ENCODE measurements at places on chromosomes 11 and 22. TPM values are rescaled to one million over a fixed set of nuclear protein-coding genes. Genes with fewer than 3 reads are reported as not detected.

GRCh38 chr22:26624803-26625202 lies 3.0 kb downstream of the CRYBA4 start:
- H3K27me3 ChIP-seq, result no peaks in the 10 kb centered on the region
- H3K36me3 ChIP-seq, result no peaks in the 10 kb centered on the region
- H3K4me3 ChIP-seq, result no peak overlapping the region
- no peak for DNase-seq

GRCh38 chr22:40240686-40241085 lies 63.0 kb downstream of the TNRC6B start:
- 0 out of 2 replicates have a peak, but pooled peaks cover 2% of the 10 kb centered on the region for H3K36me3 ChIP-seq
- no peaks in the 10 kb centered on the region for H3K27me3 ChIP-seq
- no peak for DNase-seq

- no peaks in the 10 kb centered on the region for H3K27me3 ChIP-seq
- no peaks in the 10 kb centered on the region for H3K36me3 ChIP-seq
- H3K27ac ChIP-seq, result no peak overlapping the region
- peaks cover 34% of the 10 kb centered on the region for H3K4me1 ChIP-seq
- no peak overlapping the region for H3K4me3 ChIP-seq
- no peak for DNase-seq
Observed at GRCh38 chr11:109957601-109958000, 135.6 kb upstream of the ZC3H12C start.

GRCh38 chr11:43987384-43988039 lies 45.1 kb downstream of the C11orf96 start:
- no peaks in the 10 kb centered on the region for H3K4me1 ChIP-seq
- no peak for DNase-seq
- no peaks in the 10 kb centered on the region for H3K27me3 ChIP-seq
- no peaks in the 10 kb centered on the region for H3K36me3 ChIP-seq
- H3K4me3 ChIP-seq, result no peak overlapping the region
- H3K27ac ChIP-seq, result no peak overlapping the region

GRCh38 chr22:44385296-44385610 lies 72.5 kb upstream of the SHISAL1 start:
- no peaks in the 10 kb centered on the region for H3K4me1 ChIP-seq
- H3K36me3 ChIP-seq, result no peaks in the 10 kb centered on the region
- H3K27ac ChIP-seq, result no peak overlapping the region
- DNase-seq, result no peak
- H3K27me3 ChIP-seq, result peaks cover 7% of the 10 kb centered on the region

The SCGB1D2 gene
- not detected for polyA plus RNA-seq

DNA sequence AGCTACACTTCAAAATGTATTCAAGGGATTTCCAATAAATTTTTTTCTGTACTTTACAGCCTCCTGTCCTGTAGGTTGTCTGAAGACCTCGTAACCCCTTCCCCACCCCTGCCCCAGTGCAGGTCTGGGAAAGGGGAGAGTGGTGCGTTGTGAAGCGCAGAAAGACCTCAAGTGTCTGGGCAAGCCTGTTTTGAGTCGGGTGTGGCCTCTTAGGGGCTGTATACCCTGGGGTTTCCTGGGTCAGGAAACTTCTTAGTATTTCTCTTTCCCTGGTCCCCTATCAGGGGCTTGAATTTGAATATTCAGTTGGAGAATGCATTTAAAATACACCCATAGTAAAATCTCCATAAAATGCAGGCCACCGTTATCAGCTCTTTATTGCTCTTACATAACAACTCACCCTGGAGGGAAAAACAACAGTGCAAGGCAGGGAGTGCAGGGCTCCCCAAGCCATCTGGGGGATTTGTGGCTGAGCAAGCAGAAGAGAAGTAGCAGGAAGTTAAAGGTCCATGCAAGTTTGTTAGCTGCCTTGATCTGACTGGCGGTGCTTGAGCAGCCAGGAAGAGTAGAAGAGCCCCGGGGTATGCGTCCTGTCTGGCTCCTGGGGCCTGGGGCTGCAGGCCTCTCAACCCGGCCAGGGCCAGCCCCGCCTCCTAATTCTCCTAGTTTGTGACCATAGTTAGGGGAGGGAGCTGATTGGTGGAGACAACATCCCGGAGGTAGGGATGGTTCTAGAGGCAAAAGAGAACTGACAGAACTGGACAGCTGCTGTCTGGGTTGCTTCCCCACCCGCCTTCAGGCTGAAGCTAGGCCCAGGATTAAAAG lies 25.7 kb downstream of the ARHGAP1 start:
- no peak overlapping the region for H3K4me3 ChIP-seq
- peaks cover 19% of the 10 kb centered on the region for H3K36me3 ChIP-seq
- H3K4me1 ChIP-seq, result no peaks in the 10 kb centered on the region
- DNase-seq, result no peak
- H3K27me3 ChIP-seq, result no peaks in the 10 kb centered on the region

The RAB3IL1 gene
- polyA plus RNA-seq, result not detected

GRCh38 chr11:115363426-115363825 lies 140.8 kb downstream of the CADM1 start:
- no peak overlapping the region for H3K27ac ChIP-seq
- H3K4me3 ChIP-seq, result no peak overlapping the region
- H3K4me1 ChIP-seq, result no peaks in the 10 kb centered on the region

The LRRC4C gene
- polyA plus RNA-seq, result not detected

- H3K4me3 ChIP-seq, result no peak overlapping the region
- peaks cover 18% of the 10 kb centered on the region for H3K4me1 ChIP-seq
- H3K27ac ChIP-seq, result no peak overlapping the region
- no peaks in the 10 kb centered on the region for H3K27me3 ChIP-seq
- H3K36me3 ChIP-seq, result no peaks in the 10 kb centered on the region
Observed at GRCh38 chr11:2899080-2899783, 13.7 kb upstream of the CDKN1C start.

The SMCO4 gene
- polyA plus RNA-seq, result 36.4 TPM

GRCh38 chr11:41323446-41323845 lies 136.0 kb downstream of the LRRC4C start:
- no peak overlapping the region for H3K4me3 ChIP-seq
- H3K4me1 ChIP-seq, result no peaks in the 10 kb centered on the region
- DNase-seq, result no peak
- no peaks in the 10 kb centered on the region for H3K36me3 ChIP-seq
- no peak overlapping the region for H3K27ac ChIP-seq

DNA sequence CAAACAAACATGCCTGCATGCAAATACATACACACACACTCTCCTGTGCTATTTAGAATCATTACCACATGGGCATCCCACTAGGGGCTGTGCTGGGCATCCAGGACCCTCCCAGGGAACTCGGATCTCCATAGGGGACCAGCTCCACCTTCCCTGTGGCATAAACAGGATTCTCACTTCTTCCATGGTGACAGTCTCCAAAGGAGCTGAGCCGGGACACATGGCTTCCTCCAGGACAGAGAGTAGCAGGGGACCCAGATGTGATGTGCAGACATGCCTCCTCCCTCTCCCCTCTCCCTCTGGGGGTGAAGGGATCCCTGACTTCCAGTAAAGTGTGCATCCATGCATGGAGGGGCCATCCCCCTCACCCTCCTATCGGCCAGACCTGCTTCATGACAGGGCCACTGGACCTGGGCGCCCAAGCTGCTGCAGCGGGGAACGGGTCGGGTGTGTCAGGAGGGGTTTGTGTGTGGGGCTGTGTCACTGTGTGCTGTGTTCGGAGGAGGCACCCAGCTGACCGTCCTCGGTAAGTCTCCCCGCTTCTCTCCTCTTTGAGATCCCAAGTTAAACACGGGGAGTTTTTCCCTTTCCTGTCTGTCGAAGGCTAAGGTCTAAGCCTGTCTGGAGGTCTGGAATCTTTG lies 33.4 kb downstream of the IGLL5 start:
- DNase-seq, result no peak
- no peak overlapping the region for H3K4me3 ChIP-seq
- H3K27ac ChIP-seq, result no peak overlapping the region
- no peaks in the 10 kb centered on the region for H3K36me3 ChIP-seq

GRCh38 chr22:43346521-43346929 lies 3.4 kb upstream of the SCUBE1 start:
- no peak overlapping the region for H3K27ac ChIP-seq
- H3K4me1 ChIP-seq, result peaks cover 7% of the 10 kb centered on the region
- H3K36me3 ChIP-seq, result no peaks in the 10 kb centered on the region

DNA sequence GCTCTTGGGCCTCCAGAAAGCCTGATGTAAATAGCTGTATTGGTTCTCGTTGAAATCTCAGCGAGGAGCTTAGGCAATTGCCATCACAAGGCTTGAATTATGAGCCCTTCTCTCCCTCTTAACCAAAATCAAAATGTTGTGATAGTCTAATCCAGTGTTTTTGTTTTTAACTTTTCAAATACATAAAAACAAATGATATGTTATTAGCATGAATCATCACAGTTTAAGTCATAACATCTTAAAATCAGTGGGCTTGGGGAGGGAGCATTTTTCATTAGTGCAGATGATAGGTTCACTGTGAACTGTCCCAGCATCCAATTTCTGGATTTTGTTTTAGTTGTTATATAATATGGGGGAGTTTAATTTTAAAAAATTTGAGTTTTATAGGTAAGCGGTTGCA lies 48.9 kb upstream of the HORMAD2 start:
- peaks cover 2% of the 10 kb centered on the region for H3K36me3 ChIP-seq
- no peak overlapping the region for H3K27ac ChIP-seq
- no peak for DNase-seq
- no peaks in the 10 kb centered on the region for H3K27me3 ChIP-seq
- H3K4me3 ChIP-seq, result no peak overlapping the region

The MMP27 gene
- not detected for polyA plus RNA-seq

DNA sequence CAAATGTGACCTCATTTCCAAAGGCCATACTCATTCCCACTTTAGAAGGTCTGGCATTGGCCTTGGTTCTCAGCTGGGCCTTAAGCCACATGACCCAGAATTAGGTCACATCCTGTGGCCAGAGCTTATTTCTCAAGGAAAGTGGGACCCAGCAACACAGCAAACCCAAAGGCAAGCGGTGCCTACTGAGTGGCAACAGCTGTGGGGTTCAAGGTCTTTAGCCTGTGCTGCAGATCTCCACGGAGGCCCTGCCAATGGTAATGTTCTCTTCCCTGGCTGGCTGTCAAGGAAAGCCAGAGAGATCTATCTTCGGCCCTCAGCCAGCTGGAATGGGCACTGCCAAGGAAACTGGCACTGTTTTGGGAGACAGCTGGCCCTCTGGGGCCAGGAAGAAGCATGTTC lies 41.5 kb upstream of the TP53I11 start:
- H3K27me3 ChIP-seq, result 0 out of 2 replicates have a peak, but pooled peaks cover 7% of the 10 kb centered on the region
- no peaks in the 10 kb centered on the region for H3K36me3 ChIP-seq
- H3K4me3 ChIP-seq, result no peak overlapping the region
- no peak for DNase-seq

The KRTAP5-8 gene
- not detected for polyA plus RNA-seq

Data from GM12878 (cell line).